Activated T-helper 1 cell treated with Interleukin-2 at 50 U/mL for 16 hours (primary cell): ENCODE measurements at places on chromosomes 5 and 9.

DNA sequence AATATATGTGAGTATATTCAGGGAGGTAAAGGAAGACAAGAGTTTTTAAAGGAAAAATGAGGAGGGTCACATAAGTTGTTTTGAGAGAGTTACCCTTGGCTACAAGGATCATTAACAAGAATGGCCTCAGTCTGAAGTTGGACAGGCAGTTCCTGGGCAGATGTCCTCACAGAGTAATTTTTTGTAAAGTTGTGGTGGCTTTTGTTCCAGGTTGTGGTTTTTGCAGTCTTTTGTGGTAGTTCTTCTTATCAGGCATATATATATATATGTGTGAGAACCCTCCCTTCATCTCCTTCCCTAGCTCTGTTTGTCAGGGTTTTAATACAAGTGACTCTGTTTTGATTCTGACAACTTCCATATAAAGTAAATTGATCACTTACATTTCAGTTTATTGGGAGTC lies 60.0 kb downstream of the CSNK1G3 start:
- DNase-seq: no peak

DNA sequence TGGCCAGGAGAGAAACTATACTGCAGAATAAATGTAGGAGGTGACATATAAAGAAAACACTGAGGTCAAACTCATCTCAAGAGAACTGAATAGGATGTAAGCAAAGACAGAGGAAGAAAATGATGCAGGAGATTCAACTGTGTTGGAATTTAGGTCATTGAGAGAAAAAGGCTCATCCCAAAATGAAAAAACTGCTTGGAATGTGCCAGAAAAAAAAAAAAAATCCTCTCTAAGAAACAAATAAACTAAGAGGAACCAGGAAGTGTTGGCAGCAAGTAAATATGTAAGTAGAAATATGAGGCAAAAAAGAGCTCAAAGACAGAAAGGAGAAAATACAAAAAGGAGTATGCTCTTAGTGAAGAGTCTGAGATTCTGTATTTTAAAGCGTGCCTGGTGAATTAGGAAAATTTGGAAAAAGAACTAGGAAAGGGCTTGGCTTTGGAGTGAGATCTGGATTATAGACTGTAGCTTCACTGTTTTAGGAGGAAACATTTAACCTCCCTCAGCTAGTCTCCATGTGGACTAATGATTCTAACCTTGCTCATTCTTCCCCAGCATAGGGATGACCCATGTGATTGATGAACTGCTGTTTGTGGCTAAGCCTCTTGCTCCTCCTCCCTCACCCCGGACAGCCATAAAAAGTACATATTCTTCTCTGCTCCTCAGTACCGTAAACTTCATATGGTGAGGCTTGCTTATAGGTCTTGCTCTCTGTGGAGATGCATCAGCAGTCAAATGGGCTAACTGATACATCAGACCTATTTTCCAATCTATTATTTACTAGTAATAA lies 185.6 kb upstream of the POU5F2 start:
- DNase-seq: no peak

- DNase-seq: no peak
Measured at GRCh38 chr5:80288177-80288576, 31.6 kb upstream of the SPZ1 start.

GRCh38 chr9:87547671-87548081 lies 50.0 kb downstream of the DAPK1 start:
- no peak for DNase-seq

- no peak for DNase-seq
Measured at GRCh38 chr5:138339091-138339456, 1.0 kb downstream of the FAM53C start.

GRCh38 chr9:21174671-21175070 lies 8.2 kb upstream of the IFNA21 start:
- DNase-seq: no peak

DNA sequence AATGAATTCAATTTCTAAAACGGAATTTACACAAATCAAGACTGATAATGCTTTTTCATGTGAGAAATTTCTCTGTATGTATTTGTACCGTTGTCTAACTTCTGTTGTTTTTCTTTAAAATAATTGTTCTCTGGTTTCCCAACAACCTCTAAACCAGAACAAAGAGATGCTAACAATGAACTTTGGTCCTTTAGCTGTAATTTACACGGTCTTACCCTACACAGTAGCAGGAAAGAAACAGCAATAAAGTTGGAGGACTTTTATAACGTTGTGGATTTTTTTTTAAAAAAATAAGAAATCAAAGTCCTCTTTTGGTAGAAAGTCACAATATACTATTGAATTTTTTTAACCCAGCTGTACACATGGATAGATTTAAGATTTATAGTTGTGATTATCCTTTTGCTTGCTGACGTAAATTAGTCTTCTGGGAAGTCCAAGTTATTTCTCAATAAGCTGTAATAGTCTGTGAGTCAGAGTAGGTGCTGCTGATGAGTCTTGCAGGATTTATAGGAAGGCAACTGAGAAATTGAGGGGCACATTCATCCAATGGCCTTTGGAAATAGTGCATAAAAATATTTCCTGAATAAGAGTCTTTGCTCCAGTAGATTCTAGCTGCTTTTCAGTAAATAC lies 76.8 kb upstream of the PCSK1 start:
- no peak for DNase-seq

GRCh38 chr5:153511622-153512021 lies 21.2 kb downstream of the GRIA1 start:
- no peak for DNase-seq

GRCh38 chr5:179313849-179314521 lies 31.3 kb downstream of the ADAMTS2 start:
- DNase-seq: no peak

GRCh38 chr5:142861011-142861410 lies 90.8 kb downstream of the ARHGAP26 start:
- DNase-seq: no peak

- DNase-seq: no peak
Measured at GRCh38 chr5:84327591-84327990, 57.1 kb downstream of the EDIL3 start.
